ENCODE measurements at places on chromosomes 3 and 15.

DNA sequence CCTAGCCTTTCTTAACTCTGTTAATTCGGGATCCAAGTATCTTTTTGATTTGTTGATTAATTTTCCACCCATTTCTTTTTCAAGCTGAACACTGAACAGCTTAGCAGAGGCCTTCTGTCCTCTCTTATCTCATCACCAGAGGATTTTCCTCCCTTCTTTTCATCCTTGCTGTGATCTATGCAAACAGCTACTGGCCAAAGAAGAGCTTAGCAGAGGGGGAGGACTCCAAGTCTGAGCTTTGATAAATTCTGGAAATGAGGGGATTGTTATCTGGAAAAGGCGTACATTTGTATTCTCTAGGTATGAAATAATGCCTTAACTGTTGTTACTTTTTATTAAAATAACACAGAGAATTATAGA lies 13.4 kb downstream of the DZIP3 start:
- no peak for DNase-seq

DNA sequence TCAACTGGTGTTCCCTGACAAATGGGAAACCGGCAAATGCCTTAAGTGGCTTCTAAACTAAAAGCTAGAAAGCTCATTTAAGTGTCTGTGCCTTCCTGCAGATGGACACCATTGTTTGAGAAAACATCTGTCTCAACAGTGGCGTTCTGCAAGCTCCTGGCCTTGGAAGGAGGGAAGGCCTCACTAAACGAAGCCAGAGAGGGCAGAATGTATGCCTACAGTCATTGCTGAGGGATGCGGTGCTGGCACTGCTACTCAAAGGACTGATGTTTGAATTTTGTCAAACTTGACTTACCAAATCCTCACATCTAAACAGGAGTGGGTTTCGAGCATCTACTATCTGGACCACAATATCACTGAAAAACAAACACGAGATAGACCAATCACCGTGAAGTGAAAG lies 12.2 kb downstream of the LSG1 start:
- no peak for DNase-seq

- no peak for DNase-seq
These were observed 214.8 kb downstream of the FMN1 start for GRCh38 chr15:32979710-32980109.

GRCh38 chr3:156787926-156788663 lies 38.1 kb upstream of the LEKR1 start:
- DNase-seq: peak; percentile 31

- no peak for DNase-seq
These were observed 56.1 kb upstream of the USP3 start for GRCh38 chr15:63448266-63448665.

DNA sequence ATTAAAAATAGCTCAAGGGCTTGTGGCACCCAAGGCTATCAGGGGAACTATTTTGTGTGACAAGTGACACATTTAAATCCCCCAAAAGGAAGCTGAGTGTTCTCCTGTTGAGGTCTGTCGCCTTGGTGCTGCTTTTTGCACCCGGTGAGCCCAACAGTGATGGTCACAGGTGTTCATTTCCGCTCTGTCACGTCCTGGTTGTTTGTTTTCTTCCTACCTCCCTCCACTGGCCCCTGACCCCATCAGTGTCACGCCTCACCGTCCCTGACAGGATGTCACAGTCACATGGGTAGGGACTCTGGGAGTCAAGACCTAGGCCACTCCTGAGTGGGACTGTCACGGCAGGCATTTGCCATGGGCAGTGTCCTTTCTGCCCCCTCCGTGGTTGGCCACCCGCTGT lies 11.2 kb downstream of the SLCO3A1 start:
- DNase-seq: no peak

All from activated CD4-positive, alpha-beta T cell treated with anti-CD3 and anti-CD28 coated beads, Interleukin-2, amount 50 U/mL, for 24 hours (primary cell).